ENCODE measurements at places on chromosomes 5 and 9.

DNA sequence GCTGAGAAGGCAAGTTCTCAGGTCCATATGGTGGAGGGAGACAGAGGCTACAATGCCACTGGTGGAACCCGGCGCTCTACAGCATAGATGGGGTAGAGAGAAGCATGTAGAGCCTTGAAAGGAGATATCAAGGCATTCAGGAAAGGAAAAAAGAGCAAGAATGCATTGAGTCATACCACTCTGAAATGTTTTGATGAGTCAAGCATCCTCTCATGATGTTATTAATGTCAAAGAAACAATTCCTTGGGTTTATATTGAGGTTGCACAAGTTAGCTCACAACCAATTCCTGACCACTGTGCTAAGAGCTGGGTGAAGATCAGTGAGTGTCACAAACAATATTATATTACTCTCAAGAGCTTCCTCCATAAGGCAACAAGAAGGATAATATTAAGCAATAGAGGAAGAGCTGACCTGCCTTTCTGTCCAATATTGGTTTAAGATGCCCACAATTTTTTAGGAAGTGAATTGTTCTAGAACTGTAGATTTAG lies 178.0 kb downstream of the RFK start:
- DNase-seq: no peak

DNA sequence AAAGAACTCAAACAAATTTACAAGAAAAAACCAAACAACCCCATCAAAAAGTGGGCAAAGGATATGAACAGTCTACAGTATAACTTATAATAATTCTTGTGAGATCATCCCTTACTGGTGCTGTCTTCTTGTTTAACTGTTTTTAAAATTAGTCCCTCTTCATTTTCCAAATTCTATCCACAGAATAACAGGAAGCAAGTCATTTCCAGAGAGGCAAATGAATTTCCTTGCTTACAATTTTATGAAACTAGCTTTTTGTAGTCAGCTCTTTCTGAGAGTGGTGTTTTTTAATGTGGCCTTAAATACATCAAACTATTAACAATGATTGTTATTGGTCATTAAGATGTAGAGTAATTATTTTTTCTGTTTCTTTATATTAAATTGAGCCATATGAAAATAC lies 40.6 kb downstream of the FAM174A start:
- DNase-seq: no peak

- DNase-seq: no peak
These were observed 16.6 kb downstream of the OCLN start for GRCh38 chr5:69509212-69509611.

- DNase-seq: no peak
These were observed 735.2 kb upstream of the DMAC1 start for GRCh38 chr9:8534828-8535227.

GRCh38 chr5:133108481-133108921 lies 56.7 kb downstream of the HSPA4 start:
- DNase-seq: no peak

DNA sequence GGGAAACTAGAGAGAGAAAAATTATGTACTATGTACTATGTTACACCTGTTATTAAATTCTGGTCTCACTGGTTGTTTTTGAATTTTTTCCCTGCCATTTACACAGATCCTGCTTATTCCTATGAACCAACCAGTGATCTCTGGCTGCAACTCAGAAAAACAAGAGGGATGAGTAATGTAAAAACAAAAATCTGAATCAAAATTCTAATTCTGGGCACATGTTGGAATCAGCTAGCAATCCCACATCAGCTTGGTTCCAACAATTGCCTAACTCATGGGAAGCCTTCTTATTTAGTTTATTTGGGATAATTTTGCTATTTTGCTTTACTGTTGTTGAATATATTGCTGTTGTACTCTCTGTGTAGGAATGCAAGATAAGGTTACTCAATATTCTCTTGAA lies 78.3 kb downstream of the PLK2 start:
- no peak for DNase-seq

All from NCI-H446 treated with DMSO at 0.1 percent for 48 hours (cell line).